ENCODE measurements at places on chromosomes 4 and X.

- DNase-seq, result no peak
Measured at GRCh38 chr4:147318586-147318985, 162.3 kb upstream of the EDNRA start.

DNA sequence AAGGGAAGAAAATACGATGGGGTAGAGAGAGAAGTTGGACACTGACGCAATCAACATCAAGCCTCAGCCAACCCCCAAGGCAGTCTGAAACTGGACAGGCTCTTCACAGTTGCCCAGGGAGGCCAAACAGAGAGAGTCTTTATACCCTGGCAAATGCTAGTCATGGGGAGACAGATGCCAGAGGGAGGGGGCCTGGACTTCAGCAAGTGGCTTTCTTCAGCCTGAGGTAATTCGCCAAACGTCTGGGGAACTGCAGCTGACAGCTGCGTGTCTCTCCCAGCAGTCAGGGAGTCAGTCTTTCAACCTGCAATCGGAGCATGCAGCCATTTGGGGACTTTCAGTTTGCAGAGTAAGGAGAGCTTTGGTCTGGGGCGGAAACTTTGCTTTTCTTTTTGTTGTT lies 521.6 kb downstream of the TRIML1 start:
- DNase-seq, result no peak

DNA sequence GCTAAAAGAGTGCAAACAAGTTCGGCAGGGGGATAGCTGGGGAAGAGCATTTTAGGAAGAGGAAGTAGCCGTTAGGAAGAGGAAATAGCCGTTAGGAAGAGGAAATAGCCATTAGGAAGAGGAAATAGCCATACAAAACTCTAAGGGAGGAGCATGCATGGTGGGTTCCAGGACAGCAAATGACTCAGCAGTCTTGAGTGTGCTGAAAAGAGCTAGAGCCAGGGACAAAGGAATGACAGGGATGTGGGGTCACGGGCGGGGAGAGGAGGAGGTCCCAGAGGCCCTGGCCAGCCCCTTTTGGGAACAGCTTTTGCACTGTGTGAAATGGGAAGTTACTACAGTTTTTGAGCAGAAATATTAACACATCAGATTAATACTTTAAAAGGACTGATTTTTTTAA lies 882.6 kb downstream of the TRIML1 start:
- DNase-seq, result no peak

DNA sequence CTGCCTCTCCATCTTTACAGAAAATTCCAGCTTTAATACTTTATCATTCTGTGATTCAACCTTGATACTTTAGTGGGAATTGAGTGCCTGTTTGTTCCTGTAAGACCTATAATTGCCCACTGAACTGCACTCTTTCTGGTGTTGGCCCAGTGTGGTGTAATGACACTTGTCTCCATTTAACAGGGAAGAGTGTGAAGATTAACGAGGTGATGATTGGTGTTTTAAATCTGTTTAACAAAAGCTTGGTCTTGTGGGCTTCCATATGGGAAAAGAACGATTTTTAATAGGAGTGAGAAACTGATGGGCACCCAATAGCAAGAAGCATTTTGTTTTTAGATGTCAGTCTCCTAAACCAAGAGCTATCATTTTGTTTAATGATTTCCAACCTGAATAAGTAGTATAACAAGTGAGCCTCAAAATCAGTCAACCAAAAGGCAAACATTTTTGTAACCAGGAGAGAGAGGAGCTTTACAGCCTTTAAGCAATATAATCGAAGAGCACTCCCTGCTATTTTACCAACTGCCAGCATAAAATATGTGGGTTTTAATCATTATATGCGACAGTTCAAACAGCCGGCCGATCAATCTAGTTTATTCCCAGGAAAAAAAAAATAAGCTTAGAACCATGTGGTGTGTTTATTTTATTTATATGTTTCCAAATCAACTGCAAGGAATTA lies 50.2 kb downstream of the SUPT20HL1 start:
- DNase-seq, result no peak

- DNase-seq, result no peak
Measured at GRCh38 chr4:17448689-17449088, 63.2 kb downstream of the QDPR start.

DNA sequence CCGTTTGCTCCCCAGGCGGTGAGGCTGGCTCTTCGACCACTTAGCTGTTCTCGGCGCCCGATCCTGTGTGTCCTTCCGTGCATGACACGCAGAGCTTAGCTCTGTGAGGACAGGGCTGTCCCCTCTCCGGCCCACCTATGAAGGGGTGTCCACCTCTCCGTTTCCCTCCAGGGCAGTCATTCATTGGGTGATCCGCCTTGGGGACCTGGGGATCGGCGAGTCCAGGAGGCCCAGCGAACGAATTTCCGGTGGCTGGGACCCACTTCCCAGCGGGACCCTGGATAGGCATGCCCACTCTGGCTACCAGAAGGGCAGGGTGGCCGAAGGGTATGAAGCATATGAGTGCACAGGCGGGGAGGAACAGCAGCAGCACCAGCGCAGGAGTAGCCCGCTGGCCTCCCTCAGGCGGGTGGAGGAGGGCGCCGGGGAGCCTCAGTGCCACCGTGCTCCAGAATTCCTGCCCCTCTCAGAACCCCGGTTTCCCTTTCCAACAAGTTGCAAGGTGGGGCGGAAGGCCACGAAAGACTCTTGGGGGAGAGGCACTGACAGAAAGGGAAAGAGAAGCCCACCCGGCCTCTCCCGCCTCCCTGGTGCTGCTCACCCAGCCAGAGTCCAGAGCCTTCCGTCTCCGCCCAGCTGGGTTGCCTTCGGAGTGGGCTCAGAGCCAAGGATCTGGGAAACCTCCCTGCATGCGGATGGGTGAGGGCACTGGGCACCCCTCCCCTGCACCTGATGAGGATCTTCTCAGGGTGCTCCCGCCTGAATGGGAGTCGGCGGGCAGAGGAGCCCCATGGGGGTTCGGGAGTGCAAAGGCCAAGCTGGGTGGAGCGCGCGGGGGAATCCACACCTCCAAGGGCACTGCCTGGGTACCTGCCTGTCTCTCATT lies 8.6 kb downstream of the HMX1 start:
- no peak for DNase-seq

GRCh38 chr4:139282065-139282720 lies 2.2 kb upstream of the MGARP start:
- no peak for DNase-seq

GRCh38 chr4:185128272-185129119 lies 14.6 kb upstream of the SLC25A4 start:
- no peak for DNase-seq

GRCh38 chrX:154135458-154136229 lies 8.4 kb upstream of the OPN1LW start:
- no peak for DNase-seq

DNA sequence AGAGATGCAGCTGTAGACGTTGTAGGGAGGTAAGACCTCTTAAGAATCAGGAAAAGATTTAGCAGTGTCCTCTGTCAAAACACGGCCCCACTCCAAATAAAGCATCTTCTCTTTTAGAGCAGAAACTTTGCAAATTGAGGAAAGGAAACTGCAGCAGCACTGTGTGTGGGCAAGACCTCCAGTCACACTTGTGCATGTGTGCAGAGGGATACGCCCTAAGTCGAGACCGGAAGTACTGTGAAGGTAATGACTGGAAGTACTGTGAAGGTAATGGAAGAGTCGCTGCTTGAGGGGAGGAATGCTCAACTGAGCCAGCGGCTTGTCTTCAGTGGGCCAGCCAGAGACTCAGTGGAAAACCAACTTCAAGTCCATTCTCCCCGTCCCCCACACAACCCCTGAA lies 46.5 kb downstream of the EGF start:
- no peak for DNase-seq

DNA sequence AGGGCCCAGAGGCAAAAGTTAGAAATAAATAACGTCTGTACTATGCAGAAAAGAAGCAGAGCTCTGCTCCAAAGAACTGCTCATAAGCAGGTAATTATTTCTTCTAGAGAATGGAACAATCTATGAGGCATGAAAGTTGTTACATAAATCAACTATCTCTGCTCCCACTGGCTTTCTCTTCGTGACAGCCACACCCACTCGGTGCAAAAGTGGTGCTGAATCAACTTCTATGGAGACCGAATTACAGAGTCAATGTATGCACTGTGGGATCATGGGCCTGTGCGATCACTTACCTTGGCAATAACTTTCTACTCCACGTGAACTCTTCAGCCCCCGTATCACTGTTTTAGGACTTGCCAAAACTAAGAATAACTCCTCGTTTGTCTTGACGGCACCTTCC lies 99.4 kb upstream of the ATXN3L start:
- no peak for DNase-seq

DNA sequence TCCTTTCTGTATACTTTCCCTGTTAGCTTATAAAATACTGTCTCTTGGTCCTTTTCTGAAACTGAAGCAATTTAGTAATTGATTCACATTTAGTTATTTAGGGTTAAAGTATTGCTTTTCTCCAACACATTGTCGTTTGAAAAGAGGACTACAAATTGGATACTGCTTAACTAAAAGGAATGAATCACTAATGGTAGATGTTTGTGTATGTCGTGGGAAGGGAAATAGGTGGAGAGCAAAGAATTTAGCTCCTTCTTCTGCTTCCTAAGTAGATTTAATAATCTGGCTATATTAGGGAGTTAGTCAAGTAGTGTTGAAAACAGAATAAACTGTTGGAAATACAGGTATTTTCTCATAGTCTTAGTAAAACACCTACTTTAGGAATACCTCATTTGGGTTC lies 27.9 kb downstream of the SLAIN2 start:
- DNase-seq, result no peak

DNA sequence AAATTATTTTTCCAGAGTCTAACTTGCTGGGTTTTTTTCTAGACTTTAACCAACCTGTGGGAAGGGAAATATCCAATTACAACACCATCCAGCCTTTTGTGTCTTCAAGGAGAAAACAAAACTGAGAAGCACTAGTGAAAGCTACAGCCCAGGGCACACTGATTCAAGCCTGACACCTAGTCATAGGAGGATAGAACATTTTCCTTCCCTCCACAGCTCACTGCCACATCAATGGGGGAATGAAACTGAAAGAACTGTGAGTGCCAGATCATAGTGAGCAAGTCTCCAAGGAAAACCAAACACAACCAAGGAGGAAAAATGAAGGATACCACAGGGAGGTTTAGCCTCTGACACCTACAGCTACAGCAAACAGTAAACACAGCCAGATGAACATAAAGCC lies 43.3 kb upstream of the MAGEA8 start:
- no peak for DNase-seq

DNA sequence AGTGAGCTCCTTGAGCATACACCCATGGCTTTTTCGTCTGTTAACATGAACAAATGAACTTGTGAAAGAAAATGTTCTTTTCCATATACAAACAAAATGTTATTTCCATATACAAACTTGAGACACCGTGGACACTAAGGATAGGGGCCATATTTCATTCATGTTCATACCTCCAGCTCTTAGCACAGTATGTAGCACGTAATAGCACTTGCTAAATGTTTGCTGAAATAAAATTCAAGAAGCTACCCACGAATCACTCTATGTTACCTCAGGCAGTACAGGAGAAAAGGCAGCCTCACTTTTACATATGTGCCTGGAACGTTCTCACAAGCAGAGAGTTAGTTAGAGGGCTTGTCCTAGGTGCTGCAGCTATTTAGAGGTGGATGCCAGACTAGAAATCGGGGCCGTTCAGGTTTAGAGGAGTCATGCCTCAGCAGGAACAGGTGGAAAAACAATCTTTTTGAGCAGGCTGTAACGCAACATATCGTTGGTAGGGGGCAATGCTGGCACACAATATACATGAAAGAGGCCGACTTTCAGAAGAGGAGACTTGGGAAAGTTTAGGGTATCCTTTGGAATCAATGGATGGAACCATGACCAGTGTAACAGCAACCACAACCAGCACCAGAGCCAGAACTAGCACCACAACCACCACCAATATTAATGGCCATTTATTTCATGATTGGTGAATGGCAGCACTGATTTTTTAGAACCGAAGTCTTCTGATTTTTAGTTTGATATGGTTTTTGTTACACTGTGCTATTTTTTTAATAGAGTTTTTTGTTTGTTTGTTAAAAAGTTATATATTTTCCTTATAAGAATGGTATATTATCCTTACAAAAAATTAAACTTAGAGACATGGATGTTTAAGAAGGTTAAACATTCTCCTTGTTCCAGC lies 14.8 kb upstream of the PAQR3 start:
- no peak for DNase-seq

- DNase-seq, result no peak
Measured at GRCh38 chr4:179569549-179569948, 2127.3 kb upstream of the AGA start.

DNA sequence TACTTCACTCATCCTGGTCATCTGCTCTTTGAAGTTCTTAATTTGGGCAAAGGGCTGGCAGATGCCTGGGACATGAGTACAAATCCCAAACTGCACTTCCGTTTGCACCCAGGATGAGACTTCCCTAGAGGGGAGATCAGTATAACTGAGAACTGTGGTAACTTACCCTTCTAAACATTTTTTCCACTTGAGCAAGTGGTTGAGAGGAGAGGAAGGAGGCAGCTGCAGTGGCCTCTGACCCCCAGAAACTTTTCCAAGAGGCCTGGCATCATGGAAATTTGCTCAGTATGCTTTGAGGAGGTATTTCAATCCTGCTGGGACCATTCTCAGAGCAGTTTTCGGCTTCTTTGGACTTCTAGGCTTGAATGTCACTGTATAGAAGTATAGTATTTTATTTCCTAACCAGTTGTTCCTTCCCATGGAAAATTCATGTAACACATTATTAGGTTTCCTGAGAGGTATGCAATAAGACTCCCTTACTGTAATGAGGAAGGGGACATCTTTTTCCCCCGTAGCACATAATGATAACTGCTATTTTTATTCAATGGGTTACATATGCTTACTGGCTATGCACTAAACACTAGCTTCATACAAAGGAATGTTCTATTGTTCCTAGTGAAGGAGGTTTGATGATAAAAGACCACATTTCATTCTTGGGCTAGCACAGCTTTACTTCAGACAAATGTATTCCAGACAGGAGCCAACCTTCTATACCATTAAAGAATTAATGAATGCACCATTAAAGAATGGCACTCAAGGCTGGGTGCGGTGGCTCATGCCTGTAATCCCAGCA lies 129.3 kb downstream of the SHROOM3 start:
- DNase-seq, result no peak

- DNase-seq, result no peak
Measured at GRCh38 chr4:119068529-119068962, 67.1 kb upstream of the MYOZ2 start.

DNA sequence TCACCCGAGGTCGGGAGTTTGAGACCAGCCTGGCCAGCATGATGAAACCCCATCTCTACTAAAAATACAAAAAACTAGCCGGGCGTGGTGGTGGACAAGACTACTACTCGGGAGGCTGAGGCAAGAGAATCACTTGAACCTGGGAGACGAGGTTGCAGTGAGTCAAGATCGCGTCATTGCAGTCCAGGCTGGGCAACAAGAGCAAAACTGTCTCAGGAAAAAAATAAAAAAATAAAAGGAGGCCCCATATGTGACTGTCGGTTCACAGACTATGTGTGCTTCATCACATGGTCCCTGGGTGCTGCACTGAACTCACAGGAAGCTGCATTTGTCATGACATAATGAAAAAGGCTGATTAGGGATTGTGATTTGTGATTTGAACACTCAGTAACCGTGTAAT lies 6.4 kb downstream of the TRIML1 start:
- DNase-seq, result no peak

DNA sequence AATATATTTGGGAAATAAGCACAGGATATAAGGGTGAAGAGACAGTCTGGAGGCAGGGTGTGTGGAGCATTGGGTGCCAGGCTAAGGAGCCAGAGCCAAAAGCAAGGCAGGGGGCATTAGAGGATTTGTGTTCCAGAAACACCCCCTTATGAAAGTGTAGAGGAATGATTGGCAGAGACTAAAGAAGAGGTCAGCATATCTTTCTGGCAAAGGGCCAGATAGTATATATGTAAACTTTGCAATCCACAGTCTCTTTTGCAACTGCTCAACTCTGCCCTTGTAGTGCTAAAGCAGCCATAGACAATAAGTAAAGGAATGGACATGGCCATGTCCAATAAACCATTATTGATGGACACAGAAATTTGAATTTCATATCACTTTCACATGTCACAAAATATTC lies 3.6 kb upstream of the SLC9A6 start:
- DNase-seq, result no peak
